Natural killer cell treated with Interleukin-12 subunit alpha and Interleukin-12 subunit beta and Interleukin-15 and Interleukin-18, amount 100 ng/mL, for 72 hours (primary cell): ENCODE measurements at places on chromosomes 13 and 19.
A peak's percentile ranks its signal among the peaks of the same experiment; 100 is the strongest.

- DNase-seq: no peak
These were observed 3.8 kb downstream of the DCUN1D2 start for GRCh38 chr13:113486698-113487097.

DNA sequence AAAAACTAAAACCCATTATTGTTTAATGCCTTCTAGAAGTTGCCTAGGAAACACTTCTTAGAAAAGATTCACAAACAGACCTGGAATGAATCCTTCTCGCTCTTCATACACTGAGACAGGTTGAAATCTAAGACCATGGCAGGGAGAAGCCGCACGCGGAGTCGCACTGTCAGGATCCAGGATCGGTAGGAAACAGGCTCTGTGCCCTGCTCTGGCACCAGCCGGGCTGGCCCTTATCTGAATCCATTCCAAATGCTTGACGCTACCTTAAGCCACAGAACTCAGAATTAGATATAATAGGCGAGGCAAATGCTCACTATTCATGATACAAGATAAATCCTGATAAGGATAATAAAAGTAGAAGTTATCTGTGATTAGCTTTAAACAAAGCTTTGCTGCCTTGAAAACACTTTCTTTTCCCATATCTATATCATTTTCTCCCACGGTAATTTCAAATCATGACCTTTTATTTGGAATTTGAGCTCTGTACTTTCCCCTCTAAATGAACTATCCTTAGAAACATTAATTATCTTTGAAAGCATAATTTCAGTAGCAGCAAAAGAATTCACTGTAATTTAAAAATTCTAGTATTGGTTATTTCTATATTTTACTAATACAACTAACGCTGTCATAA lies 385.6 kb downstream of the IRS2 start:
- no peak for DNase-seq

DNA sequence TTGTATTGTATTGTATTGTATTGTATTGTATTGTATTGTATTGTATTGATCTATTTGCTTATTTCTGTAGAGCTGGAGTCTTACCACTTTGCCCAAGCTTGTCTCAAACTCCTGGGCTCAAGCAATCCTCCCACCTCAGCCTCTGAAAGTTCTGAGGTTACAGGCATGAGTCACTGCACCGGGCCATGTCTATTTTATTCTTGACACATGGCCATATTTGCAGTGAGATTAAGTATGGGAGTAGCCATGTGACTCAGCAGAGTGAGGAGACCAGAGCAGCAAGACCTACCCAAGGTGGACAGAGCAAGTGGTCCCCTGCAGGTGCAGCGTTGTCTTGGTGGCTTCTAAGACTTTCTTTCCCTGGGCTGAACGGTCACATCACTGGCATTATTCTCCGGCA lies 49.1 kb upstream of the UBAC2 start:
- no peak for DNase-seq

DNA sequence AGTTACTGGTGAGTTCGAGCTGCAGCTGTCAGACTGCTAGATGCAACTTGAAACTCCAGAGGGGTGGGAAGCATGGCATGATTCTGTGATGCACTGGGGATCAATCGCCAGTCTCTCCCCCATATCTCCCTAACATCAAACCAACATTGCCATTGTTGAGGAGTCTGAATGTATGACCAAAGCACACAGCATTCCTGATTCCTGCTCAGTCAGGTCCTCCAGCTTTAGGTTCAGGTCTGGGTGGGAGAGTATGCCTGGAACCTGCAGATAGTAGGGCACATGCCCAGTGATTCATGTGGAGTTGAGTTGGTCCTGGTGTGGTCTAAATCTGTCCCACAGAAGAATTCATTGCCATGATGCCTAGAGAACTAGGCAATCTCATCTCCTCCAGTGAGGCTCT lies 269.1 kb downstream of the GPC5 start:
- DNase-seq: no peak

GRCh38 chr19:16834747-16835146 lies 5.5 kb downstream of the SIN3B start:
- no peak for DNase-seq

- DNase-seq: peak; percentile 73
These were observed 8.7 kb downstream of the FCAR start for GRCh38 chr19:54882758-54883157.

GRCh38 chr13:84865783-84866221 lies 933.4 kb downstream of the SLITRK6 start:
- no peak for DNase-seq

DNA sequence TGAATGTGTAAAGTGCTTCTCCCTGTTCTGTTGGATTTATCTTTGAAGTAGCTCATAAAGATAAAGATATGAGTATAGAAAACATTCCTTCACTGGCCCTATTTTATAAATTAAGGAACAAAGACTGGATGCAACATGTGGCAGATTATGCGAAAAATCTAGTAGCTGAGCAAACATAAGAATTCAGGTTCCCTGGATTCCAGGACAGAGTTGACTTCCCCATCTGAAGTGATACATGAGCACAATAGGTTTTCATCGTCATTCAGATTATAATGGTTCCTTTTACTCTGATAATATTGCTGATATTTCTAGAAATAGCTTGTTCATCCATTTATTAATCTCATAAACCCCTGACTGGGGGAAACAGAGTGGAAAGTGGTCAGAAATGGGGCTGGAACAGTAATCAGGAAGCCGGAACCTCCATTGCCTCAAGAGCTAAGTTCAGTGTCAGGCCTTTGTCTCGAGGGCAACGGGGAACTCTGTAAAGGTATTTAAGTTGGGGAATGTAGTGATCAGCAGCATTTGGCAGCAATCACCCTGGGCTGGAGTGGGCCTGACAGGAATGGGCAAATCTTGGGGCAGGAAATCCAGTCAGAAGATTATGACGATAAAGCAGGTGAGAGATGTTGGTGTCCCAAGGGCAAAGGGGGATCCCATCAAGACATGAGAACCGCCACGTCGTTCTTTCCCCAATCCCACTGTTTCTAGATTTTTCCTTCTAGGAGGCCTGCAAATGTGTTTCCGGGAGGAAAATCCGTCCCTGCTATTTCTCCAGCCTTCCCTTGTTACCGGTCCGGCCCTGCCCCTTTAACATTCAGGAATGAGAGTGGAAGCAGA lies 232.5 kb upstream of the SERP2 start:
- DNase-seq: no peak

DNA sequence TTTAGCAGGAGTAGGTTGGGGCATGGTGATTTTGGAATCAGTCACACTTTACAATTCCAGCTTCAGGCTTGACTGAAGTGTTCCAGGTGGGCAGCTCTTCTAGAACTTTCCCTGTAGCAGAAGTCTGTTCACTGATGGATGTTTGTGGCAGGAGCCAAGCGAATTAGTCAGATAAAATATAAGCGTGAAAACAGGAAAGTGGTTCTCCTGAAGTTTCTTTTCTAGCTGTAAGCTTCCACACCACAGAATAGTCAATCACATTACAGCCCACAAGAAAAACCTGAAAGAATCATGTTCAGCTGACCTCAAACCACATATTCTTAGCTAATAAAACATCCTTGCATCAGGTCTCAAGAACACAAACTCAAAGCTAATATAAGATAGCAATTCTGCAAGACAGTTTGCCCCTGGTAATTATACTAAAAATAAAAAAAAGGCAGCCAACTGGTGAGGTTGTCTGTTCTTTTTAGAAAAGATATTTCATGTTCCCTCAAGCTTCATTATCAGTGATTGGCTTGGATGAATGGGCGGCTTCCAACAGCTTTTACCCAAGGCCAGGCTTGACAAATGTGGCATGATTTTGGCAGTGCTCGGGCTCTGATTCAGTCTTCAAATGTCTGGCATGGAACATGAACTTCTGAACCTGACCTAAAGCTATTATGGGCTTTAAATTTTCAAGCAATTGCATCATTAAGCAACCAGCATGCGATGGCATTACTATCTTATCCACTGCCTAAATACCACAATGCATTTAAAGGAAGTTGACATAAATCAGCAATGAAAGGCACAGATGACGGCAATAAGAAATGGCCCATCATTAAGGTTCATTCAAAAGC lies 136.8 kb downstream of the DCLK1 start:
- no peak for DNase-seq

DNA sequence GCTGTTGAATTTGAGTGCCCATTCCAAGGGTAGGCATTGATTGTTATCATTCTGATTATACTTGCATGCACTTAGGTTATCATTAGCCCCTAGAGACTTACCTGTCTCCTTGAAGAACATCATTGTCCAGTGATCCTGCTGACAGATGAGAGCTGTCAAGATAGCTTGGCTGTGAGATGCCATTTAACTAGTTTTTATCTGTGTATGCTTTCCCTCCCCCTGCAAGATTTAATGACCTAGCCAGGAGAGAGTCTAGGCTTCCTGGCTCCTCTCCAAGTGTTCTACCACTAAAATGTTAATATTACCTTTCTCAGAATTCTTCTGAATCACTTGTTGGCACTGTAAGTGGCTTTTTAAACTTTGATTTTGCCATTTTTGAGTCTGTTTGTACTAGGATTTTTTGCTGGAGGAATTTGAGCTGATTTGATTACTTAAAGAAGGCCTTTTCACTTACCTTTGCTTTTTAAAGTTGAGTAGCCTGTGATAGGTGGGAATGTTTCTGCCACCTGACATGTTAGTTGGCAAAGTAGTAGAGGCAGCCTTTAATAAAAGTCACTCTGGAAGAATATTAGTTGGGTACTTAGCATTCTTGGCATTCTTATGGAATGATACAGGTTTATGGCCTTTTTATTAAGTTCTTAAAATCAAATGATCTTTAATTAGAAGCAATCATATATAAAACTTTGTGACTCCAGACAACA lies 41.1 kb downstream of the ARHGAP35 start:
- no peak for DNase-seq

GRCh38 chr19:29724102-29724641 lies 9.1 kb upstream of the C19orf12 start:
- DNase-seq: no peak
